ENCODE measurements at places on chromosomes 11 and 22.

DNA sequence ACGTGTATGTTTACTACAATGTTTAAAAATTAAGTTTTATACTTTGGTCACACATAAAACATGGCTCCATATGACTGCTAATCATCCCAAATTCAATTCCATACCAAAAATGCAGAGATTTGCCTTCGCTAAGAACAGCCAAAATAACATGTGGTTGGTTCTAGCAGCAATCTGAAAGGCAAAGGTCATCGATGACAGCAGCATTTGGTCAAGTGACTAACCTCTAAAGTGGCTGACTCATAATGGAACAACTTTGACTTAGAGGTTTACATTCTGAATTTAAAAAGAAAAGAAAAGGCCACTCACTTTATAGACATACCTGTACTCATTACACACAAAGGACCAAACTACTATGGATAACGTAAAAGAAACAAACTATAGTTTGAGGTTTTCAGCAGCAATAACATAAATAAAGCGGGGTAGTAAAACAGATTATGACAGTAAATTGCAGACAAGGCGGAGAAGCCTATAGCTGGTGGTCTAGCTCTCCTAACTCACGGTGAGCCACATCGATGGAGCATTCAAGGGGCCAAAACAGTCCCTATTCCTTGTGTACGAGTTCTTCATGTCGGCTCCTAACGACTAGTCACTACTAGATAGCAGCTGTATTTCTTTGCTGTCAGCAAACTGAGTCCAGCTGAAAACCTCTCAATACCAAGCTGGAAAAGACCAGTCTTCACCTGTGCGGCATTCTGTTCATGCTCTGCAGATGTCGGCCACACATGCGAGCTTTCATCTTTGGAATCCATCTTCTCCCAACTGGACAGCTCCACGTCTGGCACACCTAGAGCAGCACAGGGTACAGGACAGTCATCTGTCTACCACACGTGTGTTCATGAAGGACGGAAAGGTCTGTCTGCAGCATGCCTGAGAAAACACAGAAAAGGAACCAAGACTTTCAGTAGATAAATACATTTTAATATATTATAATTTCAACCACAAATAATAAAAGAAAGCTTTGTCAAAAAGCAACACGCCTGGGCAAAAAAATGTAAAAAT, 42.1 kb downstream of the PRDM10 start:
- no peak for DNase-seq

DNA sequence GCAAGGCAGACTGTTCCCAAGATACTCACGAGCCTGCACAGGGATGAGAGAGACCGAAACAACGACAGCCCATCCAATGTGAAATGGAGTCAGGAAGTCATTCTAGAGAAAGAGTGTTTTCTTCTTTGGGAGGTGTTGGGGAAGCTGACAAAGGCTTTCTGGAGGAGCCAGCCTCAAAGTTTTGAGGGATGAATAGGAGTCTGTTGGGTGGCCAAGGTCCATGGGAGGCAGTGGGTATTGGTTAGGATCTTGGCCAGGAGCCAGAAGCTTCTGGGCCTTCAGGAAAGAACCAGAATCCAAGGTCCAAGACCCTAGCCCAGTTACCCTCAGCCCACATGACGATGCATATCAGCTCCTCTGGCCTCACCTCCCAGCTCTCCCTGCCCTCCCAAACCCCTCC, 59.9 kb upstream of the SHISAL1 start:
- no peak for DNase-seq

GRCh38 chr11:131998020-131998419, 627.6 kb downstream of the NTM start:
- DNase-seq, result no peak

- DNase-seq, result no peak
These were observed 941.0 kb upstream of the CHORDC1 start for GRCh38 chr11:91163619-91164451.

DNA sequence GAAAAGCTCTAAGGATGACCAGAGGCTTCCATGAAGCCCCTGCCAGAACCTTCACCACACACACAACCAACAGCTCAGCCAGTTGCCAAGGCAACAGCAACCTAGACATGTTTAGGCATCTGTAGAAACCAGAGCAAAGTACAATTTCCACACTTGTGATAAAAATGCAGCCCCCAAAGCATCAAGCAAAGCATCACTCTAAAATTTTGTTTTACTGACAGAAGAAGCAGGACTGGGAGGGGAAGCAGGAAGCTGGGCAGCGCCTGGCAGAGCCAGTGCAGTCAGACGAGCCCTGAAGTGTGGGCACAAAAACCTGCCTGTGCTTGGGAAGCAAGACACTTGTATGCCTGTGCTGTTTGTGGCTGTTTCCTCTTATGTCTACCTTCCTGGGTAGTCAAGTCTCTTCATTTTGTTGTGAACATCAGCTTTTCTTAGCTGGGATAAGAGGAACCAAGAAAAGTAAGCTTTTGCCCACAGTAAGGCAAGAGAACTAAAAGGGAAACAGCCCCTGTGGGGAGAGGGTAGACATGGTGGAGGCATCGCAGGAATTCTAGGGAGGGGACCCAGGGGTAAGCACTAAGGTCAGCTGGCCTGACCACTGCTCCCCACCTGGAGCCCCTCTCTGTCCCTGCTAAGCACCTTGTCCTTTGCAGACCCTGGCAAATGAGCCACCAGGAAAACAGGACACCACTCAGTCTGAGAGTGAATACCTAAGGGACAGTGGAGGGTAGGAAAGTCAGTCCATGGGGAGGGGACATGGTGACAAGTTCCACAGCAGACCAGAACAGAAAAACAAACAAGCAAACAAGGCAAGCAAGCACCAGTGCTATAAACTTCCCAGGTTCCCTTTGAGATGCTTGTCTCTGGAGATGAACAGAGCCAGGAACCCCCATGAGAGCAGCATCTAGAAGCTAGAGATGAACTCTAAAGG, 13.4 kb downstream of the PACSIN2 start:
- no peak for DNase-seq

Measured in NCI-H345 (cell line).